ENCODE measurements at places on chromosomes 3 and 15. TPM values are rescaled to one million over a fixed set of nuclear protein-coding genes. Genes with fewer than 3 reads are reported as not detected.

- DNase-seq, result no peak
- H3K4me1 ChIP-seq, result peaks cover 12% of the 10 kb centered on the region
- no peak overlapping the region for H3K27ac ChIP-seq
Observed at GRCh38 chr3:63921741-63922482, 9.7 kb upstream of the SCAANT1 start.

The IL20RB gene
- total RNA-seq, result 163 TPM

DNA sequence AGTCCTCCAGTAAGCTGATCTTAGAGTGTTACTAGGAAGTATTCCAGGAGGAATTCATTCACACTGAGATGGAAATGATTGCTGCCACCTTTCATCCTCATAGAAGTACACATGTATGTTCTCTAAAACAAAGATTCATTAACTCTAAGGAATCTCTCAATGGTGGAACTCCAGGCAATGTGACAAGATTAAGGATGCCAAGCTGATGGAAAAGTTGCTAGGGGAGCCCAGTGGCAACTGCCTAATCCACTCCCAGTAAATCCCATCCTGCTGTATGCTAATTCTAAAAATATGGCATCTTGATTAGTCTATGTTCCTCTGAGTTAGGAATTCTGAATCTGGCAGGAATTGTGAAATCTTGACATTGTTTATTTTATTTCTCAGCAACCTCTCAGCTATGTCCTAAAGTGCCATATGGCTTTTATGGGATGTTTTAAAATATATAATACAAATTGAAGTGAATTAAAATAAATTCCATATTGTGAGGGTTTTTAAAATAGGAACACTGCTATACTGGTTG, 210.0 kb upstream of the TRIM42 start:
- H3K36me3 ChIP-seq, result no peaks in the 10 kb centered on the region
- no peak overlapping the region for H3K4me3 ChIP-seq
- H3K27me3 ChIP-seq, result no peaks in the 10 kb centered on the region
- H3K27ac ChIP-seq, result peak overlapping the region; percentile 19
- peaks cover 29% of the 10 kb centered on the region for H3K4me1 ChIP-seq

GRCh38 chr3:172262991-172263608, 185.2 kb downstream of the GHSR start:
- peaks cover 7% of the 10 kb centered on the region for H3K4me1 ChIP-seq
- H3K27me3 ChIP-seq, result no peaks in the 10 kb centered on the region
- DNase-seq, result no peak

- H3K4me1 ChIP-seq, result no peaks in the 10 kb centered on the region
- no peaks in the 10 kb centered on the region for H3K36me3 ChIP-seq
- H3K27me3 ChIP-seq, result no peaks in the 10 kb centered on the region
Observed at GRCh38 chr15:29054171-29055045, 168.6 kb downstream of the APBA2 start.

DNA sequence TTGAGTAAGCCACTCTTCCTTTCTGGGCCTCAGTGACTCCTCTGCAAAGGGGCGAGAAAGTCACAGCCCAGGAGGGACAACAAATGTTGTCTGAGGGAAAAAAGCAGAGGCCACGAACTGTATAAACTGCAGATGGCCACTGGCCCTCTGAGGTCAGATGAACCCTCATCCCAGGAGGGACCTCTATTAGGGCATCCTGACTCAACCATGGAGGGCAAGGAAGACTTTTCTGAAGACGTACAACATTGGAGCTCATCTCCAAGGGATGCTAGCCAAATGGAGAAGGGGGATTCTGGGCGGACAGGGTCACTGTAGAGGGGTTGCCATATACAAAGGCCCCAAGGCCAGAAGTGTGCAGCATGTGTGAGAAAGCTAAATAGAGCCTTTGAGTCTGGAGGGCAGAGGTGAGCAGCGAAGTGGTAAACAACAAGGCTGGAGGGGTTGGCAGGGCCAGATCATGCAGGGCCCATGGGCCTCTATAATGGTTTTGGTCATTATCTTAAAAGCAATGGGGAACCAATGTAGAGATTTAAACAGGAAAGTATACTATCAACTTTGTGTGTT, 16.7 kb downstream of the GRAMD2A start:
- H3K4me1 ChIP-seq, result peaks cover 27% of the 10 kb centered on the region
- H3K27ac ChIP-seq, result peak overlapping the region; percentile 35
- H3K4me3 ChIP-seq, result no peak overlapping the region
- H3K36me3 ChIP-seq, result no peaks in the 10 kb centered on the region
- no peaks in the 10 kb centered on the region for H3K27me3 ChIP-seq
- no peak for DNase-seq

Data from MCF 10A (cell line).